ENCODE measurements at places on chromosomes 5 and 9.

GRCh38 chr5:52725065-52725746 is 62.5 kb upstream of the ITGA1 start:
- DNase-seq = peak; percentile 93

- DNase-seq = no peak
Measured at GRCh38 chr9:72292874-72293607, 72.0 kb downstream of the ZFAND5 start.

DNA sequence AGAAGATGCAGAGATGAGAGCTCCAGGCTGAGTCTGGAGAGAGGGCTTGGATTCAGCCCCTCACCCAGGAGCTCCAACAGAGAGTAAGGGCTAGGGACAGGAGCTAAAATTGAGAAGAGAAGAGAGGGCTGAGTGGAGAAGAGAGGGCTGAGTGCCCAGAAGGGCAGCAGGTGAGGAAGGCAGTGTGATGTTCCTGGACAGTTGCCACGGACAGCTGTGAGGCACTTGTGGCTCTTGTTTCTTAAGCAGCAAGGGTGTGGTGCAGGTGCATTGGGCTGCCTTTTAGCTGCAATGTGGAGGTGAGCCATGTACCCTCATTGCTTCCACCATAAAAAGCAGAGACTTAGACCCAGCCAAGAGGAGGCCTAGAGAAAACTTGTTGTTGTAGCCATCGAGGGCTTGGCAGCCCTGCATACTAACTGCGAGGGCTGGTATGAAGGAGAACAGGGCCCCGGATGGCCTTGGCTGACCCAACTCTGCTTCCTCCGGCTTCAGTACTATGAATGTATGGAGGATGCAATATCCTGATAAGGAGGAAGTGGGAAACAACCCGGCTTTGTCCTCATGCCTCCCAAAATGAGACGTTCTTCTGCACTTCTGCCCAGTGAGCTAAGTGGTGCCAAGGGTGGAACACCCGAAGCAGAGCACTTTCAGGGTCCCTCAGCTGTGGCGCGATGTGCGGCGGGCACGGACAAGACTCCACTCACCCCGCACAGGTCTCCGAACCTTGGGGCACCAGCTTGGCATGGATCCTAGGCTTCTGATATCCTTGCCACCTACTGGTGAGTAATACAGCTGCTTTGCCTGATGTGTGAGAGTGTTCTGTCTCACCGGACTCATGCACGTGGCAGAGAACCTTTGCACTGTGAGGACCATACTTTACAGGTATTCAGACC is 65.2 kb downstream of the LRRC70 start:
- no peak for DNase-seq

DNA sequence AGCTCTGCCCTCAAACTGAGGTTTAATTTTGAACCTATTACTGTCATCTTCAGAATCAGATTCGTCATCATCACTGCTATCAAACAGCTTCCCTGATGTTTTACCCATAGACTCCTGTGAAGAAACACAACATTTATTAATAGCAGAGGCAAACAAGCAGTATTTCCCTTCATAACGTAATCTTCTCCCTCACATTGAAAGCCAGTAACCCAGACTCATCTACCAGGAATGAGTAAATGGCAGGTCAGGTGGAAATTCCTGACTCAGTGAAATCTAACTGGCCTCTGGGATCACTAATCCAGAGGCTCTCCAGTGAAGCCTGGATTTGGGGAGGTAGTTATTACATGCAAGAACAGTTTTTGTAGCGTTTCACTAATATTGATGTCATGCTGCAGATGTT is 14.6 kb downstream of the NOL8 start:
- no peak for DNase-seq

GRCh38 chr9:17928228-17928627 is 349.4 kb downstream of the SH3GL2 start:
- DNase-seq = no peak

DNA sequence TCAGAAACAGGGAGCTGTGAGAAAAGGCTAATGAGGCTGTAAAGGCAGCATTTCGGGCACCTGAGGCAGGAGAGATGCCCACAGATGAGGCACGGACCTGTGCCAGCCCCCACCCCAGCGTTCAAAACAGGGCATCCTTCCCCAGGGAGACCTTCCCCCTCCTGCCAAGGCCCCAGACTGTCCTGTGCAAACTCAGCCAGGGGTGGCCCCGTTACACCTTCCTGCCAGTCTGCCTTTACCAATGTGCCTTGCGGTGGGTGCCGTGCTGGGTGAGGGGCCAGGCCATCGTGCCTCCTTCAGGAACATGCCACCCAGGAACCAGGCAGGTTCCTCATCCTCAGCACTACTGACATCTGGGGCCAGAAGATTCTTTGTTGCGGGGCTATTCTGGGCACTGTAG is 53.9 kb downstream of the AK8 start:
- DNase-seq = no peak

DNA sequence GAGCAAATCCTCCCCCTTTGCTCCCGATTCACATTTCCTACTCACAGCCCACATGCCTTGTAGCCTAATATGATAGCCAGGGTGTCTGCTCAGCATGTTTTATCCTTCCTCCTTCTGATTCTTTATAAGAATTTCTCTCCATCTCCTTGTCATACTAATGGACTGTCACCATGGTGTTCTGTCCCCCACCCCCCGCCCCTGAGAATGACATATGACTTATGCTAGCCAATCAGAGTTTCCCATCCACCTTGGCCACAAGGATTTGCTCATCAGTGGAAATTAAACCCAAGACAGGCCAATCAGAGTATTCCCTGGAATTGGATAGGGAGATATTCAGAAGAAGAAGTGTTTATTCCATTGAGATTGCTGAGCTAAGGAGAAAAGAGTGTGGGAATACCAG is 16.0 kb downstream of the ABLIM3 start:
- no peak for DNase-seq

DNA sequence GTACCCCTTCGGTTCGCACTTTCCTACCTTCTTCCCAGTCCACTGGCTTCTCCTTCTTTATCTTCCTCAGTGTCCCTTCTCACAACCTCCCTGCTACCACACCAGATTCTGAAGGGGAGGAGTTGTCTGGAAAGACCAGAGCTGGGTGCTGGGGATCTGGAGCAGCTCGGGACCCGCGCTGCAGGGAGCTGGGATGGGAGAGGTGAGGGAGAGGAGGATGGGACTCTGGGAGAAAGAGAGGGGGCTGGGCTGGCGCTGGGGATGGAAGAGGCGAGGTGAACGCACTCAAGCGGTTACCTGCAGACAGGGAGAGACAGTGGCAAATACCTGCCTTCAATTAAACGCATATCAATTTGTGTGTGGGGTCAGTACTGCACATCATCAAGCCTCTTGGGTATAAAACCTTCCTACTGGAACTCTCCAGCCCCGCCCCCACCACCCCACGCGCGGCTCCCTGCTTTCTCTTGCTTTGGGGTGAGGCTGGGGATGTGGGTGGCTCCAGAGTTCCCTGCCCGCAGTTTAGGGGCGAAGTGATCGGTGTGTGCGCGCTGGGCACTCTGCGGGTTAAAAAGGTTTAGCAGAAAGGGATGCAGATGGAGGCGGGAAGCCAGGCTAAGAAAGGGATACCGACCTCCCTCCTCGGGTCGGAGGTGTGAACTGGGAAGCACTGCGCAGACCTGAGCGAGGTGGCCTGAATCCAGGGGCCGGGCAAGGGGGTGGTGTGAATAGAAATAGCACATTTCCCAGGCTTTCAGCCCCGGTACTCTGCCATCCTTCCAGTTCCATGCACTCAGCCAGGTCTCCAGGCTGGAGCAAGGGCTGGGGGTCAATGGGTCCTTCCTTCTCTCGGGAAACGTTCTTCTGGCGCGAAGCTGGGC is 977 bp upstream of the PAM start:
- no peak for DNase-seq

DNA sequence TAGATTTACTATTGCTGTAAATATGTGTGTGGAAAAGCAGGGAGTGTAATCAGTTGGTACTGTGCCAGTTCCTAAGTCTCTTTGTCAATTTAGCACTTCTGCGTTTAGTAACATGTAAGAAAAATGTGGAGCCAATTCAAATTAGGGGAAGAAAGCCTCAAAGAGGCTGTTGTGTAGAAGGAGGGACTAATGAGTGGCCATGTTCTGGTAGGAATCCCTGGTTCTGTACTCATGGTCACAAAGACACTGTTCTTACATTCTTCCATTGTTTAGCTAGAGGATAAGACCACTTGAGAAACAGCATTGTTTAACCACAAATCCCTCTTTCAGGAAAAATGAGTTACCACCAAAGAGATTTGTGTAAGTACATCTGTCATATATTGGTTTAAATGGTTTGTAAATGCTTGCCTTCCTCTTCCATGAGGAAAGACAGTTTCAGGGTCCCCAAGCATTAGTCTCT is 14.9 kb downstream of the ARHGEF28 start:
- DNase-seq = no peak

- no peak for DNase-seq
Measured at GRCh38 chr5:109961751-109962150, 272.0 kb downstream of the MAN2A1 start.

- DNase-seq = no peak
Measured at GRCh38 chr9:94173632-94174031, 85.5 kb upstream of the ZNF169 start.

- DNase-seq = no peak
Measured at GRCh38 chr9:137054932-137055384, 1.1 kb upstream of the ENTPD2 start.

DNA sequence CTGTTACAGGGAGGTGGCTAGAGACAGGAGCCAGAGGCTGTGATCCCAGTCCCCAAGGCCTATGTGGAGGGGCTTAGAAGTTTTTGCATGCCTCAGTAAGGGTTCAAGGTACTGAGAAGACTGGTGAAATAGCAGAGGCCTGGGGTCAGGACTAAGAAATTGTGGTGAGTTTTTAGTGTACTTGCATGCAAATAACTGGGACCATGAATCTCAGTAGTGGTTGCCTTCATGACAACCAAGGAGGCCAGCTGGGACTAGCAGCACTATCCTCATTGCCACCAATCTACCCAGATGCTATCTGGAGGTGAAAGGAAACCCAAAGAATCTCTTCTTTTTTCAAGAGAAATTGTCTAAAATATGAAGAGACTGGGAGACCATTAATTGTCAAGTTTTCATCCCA is 395.1 kb downstream of the CETN3 start:
- DNase-seq = no peak

GRCh38 chr9:69809304-69809863 is 11.2 kb upstream of the CFAP95 start:
- DNase-seq = peak; percentile 14

GRCh38 chr5:135996611-135997010 is 32.2 kb upstream of the TGFBI start:
- no peak for DNase-seq

- DNase-seq = peak; percentile 33
Measured at GRCh38 chr9:131276094-131276888, at the start of gene FAM78A. FAM78A (minus strand) TSS chr9:131276510; CDS start chr9:131276179, 331 bp downstream.

DNA sequence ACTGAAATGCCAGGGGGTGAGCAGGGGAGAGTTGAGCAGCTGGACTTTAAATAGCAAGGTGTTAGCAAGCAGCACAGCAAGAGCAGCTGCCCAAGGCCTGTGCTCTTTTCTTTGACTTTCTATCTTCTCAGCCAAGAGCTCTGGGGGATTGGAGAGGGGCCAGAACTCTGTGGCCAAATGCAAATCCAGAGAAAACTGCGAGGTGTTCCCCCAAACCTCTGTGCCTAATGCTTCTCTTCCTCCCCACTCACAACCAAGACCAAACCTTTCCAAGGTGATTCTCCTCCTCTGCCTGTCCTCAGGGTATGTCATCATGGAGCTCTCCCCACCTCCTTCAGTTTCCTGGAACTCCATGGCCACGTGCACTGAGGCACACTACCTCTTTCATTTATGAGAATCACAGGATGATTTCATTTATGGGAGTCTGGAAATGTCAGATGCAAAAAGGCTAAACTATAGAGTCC is 118.7 kb upstream of the WWC1 start:
- no peak for DNase-seq

- no peak for DNase-seq
Measured at GRCh38 chr9:123485216-123485615, 129.2 kb downstream of the CRB2 start.

GRCh38 chr9:125844611-125845010 is 97.4 kb downstream of the PBX3 start:
- DNase-seq = no peak

- no peak for DNase-seq
Measured at GRCh38 chr5:111735583-111736270, 21.3 kb downstream of the NREP start.

DNA sequence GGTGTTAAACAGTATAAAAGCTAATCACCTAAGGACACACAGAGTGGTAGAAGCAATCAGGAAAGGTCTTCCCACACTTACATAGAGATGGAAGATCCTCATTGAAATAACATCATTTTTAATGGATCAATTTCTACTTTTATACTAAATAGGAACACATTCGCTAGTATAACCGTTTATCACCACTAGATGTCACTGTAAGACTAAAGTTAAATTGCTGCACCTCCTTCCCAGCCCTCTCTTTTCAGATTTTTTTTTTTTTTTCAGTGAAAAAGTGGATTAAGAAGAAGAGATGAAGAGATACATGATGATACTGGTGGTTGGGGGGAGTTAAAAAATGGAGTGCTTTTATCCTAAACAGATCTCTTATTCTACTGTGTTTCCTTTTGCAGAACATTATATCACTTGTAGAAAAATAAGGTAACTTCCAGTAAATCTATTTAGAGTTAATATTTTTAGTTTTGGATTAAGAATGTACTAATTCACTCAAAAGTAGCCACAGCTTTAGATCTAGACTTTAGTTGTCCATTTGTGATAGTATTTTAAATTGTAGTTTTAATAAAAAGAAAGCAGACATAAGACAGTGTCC is 116.9 kb upstream of the ARRDC3 start:
- DNase-seq = peak; percentile 44

DNA sequence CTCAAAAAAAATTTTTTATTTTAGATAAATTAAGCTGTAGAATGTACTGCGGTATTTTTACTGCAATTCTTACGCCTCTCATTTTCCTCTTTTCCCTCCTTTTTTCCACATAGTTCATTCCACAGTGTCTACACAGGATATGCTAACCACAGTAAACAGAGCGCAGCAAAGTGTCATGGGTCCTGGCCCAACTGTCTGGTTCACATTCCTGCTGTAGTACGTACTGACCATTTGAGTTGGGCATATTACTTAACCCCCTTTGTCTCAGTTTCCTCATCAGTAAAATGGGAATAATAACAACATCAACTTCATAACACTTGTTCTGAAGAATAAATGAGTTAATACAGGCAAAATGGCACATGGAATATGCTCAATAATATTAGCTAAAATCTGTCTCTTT is 41.6 kb downstream of the SLC44A1 start:
- no peak for DNase-seq

GRCh38 chr9:95477441-95477840 is 39.3 kb downstream of the PTCH1 start:
- no peak for DNase-seq

- DNase-seq = no peak
Measured at GRCh38 chr5:79853028-79853427, 138.0 kb downstream of the MTX3 start.

DNA sequence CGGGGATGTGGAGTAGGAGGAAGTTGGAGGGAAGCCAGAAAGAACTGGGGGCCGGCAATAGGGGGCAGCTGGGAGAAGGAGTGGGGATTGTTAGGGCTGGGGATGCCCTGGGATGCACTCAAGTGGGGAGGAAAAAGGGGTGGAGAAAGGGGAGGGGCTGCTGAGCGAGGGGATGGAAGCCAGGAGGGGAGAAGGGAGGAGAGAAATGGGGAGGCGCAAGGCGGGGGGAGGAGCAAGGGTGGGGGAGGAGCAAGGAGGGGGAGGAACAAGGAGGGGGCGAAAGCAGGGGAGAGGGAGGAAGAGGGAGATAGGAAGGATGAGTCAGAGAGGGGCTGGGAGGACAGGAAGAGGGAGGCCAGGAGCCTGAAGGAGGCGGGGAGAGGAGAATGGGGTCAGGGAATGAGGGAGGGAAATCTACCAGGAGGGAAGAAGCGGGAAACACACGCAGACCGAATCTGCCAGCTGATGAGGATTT is 1.6 kb downstream of the IRX4 start:
- no peak for DNase-seq

Measured in CD4-positive, alpha-beta T cell treated with Interleukin-4 for 4 hours (primary cell).